ENCODE measurements at places on chromosomes 4 and X.

DNA sequence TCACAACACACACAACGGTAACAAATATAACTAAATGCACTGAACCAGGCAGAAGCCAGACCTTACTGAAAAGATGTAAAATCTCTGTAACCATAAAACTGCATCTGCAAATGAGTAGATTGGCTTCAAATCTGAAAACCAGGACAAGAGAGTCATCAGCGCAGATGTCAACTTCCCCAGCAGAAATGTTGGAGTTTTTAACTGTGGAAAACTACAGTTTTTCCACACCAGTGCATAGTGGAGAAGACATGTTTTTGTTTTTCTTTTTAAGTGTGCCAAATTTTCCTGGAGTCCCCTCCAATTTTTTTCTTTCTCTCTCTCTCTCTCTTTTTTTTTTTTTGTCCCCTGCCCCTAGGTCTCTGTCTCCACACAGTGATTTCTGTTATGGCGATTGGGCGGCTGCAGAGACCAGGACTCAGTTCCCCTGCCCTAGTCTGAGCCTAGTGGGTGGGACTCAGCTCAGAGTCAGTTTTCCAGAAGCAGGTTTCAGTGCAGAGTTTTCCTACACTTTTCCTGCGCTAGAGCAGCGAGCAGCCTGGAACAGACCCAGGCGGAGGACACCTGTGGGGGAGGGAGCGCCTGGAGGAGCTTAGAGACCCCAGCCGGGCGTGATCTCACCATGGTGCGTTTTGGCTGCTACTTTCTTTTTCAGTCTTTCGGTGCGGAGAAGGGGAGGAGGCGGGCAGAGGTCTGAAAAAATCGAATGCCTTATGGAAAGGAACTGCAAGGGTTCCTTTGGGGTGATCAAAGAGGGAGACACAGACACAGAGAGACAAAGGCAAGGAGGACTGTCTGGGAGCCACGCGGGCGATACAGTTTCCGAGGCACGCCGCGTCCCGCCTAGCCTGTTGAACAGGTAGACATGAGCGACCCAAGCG lies at the start of gene GUCY1A1:
GUCY1A1 (plus strand) TSS at position 505 of the 878 bp plus-strand sequence. CDS start 30,020 bp downstream, outside the sequence.
- DNase-seq, result no peak

GRCh38 chrX:143296521-143296920 lies 220.8 kb downstream of the SPANXN3 start:
- no peak for DNase-seq

- DNase-seq, result no peak
Observed at GRCh38 chr4:79210636-79211049, 115.2 kb downstream of the NAA11 start.

- no peak for DNase-seq
Observed at GRCh38 chrX:153495903-153496589, 1.3 kb downstream of the BGN start.

- DNase-seq, result no peak
Observed at GRCh38 chr4:84638092-84638491, 55.2 kb downstream of the CDS1 start.

- DNase-seq, result no peak
Observed at GRCh38 chr4:53147197-53147596, 218.7 kb downstream of the SCFD2 start.

GRCh38 chrX:118239913-118240698 lies 105.8 kb upstream of the WDR44 start:
- DNase-seq, result no peak

GRCh38 chr4:144894573-144894972 lies 203.4 kb downstream of the ANAPC10 start:
- no peak for DNase-seq

DNA sequence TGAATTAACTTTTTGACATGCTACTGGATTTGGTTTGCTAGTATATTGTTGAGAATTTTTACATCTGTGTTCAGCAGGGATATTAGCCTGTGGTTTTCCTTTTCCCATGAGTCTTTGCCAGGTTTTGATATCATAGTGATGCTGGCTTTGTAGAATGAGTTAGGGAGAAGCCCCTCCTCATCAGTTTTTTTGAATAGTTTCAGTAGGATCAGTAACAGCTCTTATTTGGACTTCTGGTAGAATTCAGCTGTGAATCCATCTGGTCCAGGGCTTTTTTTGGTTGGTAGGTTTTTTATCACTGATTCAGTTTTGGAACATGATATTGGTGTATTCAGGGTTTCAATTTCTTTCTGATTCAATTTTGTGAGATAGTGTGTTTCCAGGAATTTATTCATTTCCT lies 790.4 kb upstream of the GRID2 start:
- DNase-seq, result no peak

DNA sequence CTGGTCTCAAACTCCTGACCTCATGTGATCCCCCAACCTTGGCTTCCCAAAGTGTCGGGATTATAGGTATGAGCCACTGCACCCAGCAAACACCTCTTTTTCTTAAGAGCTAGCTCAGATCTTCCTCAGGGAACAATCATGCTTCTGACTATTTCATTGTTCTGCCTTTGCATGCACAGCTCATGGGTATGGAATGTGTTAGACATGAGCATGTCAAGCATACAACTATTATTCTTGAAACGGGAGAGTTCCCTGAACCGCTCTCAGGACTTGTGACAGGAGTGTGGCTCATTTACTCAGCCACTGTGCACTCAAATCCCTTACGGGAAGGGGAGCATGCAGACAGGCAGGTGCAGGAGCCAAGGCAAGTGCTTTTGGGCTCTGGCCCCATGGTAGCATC lies 231.7 kb upstream of the TAPT1 start:
- DNase-seq, result no peak

GRCh38 chrX:47210661-47211425 lies 7.6 kb upstream of the CDK16 start:
- no peak for DNase-seq

DNA sequence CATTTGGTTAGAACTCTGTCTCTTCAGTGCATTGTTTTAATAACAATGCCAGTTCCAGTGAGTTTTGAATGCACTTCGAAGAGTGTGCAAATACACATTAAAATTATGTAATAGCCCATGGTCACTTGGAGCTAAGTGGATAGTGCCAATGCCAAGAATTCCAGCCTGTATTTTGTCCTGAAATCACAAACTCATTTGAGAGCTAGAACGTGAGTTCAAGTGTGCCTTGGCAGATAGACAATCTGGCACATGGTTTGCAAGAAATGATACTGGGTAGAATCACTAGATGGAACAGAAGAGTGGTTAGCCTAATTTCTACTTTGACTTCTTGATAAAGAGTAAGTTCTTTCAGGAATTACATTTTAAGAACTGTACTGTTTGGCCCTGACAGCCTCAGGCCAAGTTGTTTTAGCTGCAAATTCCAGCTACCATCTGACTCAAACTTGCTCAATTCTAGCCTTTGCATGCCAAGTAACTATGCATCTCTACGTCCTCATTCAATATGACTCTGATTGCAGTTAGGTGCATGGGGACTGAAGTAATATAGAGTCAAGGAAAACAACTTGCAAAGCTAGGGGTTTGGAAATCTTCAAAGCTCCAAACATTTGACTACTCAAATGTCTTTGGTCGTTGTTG lies 131.9 kb upstream of the SMIM31 start:
- no peak for DNase-seq

DNA sequence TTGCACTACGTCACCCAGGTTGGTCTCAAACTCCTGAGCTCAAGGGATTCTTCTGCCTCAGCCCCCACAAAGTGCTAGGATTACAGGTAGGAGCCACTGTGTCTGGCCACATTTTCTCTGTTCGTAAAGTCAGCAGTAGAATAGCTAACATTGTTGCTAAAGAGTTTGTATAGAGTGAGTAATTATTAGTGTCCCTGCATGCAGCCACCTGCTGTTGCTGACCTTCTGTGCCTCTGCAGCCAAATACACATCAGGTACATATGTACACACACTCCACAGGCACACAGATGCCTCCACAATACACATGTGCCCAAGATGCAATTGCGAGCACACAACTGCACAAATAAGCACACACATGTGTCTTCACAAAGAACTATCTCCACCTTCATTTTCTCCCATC lies 10.9 kb downstream of the DRD5 start:
- no peak for DNase-seq

- no peak for DNase-seq
Observed at GRCh38 chr4:152824561-152824960, 44.8 kb downstream of the ARFIP1 start.

DNA sequence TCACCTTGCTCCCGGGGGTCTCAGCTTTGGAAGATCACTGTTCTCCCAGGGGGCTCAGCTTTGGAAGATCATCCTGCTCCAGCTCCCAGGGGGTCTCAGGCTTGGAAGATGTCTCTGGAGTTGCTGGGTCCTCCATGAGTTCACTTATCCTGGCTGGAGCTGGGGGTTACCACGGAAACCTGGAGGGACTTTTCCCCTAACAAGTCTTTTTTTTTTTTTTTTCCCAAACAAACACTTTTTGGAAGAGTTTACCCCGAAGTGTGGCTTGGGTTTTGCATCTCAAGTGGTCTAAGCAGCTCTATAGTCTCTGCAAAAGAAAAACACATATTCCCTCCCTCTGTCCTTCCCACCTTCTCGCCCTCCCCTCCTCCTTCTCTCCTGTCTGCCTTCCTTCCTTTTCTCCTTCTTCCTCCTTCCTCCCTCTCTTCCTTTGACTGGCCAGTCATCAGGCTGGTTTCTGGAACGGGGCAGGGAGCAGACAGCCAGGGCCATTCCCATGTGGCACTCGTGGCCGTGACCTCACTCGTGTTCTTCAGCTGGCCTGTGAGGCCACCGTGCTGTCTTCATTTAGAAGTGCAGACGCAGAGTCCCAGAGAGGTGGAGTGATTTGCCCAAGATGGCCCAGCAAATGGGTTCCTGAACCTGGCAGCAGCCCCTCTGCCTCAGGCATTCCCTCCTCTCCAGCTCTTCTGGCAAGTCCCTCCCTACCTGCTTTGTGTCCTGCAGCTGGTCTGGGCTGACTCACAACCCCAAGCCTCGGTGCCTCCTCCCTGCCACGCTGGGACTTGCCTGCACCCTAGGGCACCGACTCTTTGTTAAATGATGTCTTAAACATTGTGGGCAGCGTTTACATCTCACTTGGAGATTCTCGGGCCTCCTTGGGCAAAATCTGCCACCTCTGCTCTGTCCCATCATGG lies 25.9 kb upstream of the HMX1 start:
- no peak for DNase-seq

- DNase-seq, result no peak
Observed at GRCh38 chrX:69398881-69399280, 105.2 kb upstream of the NALF2 start.

GRCh38 chr4:178148106-178148505 lies 705.9 kb upstream of the AGA start:
- no peak for DNase-seq

- no peak for DNase-seq
Observed at GRCh38 chr4:111945014-111945413, 200.2 kb upstream of the FAM241A start.

GRCh38 chr4:1207157-1207470 lies 34.7 kb upstream of the SPON2 start:
- DNase-seq, result no peak

- DNase-seq, result no peak
Observed at GRCh38 chr4:6338175-6338950, 68.7 kb downstream of the WFS1 start.

DNA sequence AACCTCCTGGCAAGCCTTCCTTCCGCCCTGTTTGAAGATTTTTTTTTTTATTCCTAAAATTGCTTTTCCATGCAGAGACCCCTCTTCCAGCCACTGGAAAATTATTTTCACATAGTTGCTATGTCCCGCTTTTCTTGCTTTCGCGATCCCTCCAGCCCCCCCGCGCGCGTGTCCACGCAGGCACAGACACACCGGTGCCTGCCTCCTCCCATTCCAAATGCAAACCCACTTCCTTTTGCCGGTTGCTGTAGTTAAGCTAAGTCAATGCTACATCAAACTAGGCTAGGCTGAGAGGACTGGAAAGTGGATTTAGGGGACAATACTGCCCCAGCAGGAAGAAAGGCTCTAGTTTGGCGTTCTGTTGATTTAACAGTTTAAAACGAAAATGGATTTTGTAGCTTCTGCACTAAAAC lies 111.0 kb downstream of the DHX15 start:
- DNase-seq, result no peak

GRCh38 chr4:105179539-105180401 lies 33.1 kb downstream of the TET2 start:
- DNase-seq, result no peak

DNA sequence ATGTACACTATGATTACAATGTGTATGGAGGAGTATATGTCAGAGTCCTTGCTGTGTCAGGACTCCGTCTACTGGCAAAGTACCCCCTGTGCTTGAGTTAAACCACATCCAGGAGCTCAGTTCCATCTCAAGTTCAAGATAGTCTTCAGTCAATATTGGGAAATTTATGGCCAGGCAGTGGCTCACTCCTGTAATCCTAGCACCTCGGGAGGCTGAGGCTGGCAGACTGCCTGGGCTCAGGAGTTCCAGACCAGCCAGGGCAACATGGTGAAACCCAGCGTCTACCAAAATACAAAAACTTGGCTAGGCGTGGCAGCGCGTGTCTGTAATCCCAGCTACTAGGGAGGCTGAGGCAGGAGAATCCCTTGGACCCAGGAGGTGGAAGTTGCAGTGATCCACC lies 5.8 kb downstream of the SLBP start:
- no peak for DNase-seq

- no peak for DNase-seq
Observed at GRCh38 chr4:142671516-142671915, 174.6 kb downstream of the INPP4B start.

DNA sequence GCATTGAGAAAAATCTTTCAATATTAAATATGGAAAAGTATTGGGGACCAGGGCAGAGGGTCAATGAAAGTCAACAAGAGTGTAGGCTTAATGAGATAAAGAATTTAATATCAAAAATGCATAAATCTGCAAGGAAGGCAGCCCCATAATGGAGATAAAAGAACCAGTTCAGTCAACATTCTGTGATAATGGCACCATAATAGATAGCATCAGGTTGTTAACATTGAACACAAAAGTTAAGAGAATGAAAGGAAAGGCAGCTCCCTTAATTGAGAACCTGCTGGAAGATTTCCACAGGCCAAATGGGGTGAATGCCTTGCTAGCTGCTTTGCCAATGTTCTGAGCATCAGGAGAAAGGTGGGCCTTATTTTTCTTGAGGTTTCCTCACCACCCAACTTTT lies 60.4 kb upstream of the TMEM33 start:
- DNase-seq, result no peak

GRCh38 chrX:37320541-37321203 lies 28.5 kb upstream of the PRRG1 start:
- DNase-seq, result no peak

GRCh38 chr4:169604903-169605331 lies 7.5 kb downstream of the NEK1 start:
- DNase-seq, result no peak
